ENCODE measurements at places on chromosomes 12 and 14.

DNA sequence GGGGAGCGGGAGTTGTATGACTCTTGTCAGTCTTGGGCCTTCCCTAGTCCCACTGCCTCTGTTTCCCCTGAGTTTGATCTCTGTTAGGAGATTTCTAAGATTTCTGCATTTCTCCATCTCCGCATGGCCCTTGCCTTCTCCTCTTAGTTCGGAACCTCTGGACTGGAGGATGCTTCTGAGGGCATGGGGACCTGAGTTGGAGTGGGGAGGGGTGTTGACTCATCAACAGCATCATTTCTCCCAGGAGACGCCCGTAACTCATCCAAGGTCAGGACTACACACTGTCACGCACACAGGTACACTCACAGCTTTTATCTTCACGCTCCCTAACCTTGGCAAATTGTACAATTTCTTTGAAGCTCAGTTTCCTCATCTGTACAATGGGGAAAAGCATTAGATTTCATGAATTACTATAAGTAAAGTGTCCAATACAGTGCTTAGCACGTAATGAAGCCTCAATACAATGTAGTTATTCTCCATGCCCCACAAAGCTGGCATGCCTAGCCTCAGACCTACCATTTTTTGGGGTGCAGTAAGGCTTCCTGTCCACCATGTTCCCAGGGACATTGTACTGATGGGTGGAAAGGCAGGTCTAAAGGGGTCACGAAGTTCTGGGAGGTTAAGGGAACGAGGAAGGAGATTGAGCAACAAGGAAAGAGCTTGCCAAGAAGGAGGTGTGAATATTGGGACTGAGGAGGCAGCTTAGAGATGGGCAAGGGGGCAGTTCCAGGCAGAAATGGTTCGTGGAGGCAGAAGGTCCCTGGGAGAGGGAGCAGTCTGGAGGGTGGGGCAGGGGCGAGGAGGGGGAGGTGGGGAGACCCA, 600 bp upstream of the LAG3 start:
- DNase-seq = no peak

DNA sequence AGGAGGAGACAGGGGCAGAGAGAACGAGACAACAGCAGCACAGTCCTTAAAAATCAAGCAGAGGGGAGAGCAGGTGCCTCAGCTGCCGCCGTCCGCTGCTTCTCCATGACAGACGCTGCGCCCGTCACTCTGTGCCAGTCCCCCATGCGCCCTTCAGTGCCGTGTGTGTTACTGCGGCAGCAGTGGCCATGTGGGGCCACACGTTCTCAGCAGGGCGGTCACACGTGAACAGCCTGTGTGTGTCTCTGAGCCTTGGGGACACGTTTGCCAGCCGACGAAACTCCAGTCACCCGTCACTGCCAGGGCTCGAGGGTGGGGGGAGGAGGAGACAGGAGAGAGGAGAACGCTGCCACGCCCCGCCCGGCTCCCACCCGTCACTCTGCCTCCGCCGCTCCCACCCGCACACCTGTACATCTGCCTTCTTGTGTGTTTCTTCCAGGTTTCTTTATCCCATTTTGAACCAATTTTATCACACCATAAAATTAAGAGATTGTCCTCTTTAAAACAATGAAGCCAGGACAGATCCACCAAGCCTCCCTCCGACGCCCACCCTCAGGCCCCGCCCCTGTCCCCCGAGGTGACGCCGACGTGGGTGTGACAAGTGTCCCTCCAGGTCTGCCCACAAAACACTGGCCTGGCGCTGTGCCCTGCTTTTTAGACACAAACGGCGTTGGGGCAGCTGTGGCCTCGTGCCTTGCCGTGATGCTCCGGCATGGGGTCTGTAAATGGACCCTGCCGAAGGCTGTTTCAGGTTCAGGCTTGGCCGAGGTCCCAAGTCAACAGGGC, 58.2 kb downstream of the GALNT9 start:
- no peak for DNase-seq

- no peak for DNase-seq
These were observed 87.5 kb downstream of the SPTB start for GRCh38 chr14:64792231-64792630.

DNA sequence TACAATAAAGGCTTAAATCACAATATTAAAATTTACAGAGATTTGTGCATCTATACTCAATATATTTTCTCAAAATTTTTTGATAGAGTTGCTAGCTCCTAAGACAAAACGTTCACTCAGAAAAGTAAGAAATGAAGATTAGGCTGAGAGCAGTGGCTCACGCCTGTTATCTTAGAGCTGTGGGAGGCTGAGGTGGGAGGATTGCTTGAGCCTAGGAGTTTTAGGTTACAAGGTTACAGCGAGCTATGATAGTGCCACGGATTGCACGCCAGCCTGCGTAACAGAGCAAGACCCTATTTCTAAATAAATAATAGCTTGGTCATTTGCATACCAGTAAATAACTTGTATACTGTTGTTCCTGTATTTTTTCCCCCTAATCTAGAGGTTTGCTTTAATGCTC, 35.0 kb upstream of the CFL2 start:
- no peak for DNase-seq

DNA sequence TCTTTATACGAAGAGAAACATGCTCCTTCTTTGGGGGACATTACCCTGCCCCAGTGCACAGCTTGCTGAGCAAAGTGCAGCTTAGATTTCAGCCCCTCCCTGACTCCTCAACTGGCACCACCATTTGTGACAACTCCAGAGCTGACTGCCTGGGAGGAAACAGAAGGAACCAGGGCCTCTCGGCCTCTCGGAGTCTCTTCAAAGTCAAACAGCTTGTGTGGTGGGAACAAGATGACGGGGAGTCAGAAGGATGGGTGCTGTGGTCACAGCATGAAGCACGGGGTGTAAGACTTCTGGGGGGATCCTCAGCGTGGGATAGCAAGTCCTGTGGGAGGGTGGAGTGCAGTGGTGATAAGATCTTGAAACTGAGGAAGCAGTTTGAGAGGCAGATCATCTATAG, 123.5 kb upstream of the BCL2L14 start:
- no peak for DNase-seq

- no peak for DNase-seq
These were observed 54.9 kb upstream of the SRSF5 start for GRCh38 chr14:69711881-69712560.

DNA sequence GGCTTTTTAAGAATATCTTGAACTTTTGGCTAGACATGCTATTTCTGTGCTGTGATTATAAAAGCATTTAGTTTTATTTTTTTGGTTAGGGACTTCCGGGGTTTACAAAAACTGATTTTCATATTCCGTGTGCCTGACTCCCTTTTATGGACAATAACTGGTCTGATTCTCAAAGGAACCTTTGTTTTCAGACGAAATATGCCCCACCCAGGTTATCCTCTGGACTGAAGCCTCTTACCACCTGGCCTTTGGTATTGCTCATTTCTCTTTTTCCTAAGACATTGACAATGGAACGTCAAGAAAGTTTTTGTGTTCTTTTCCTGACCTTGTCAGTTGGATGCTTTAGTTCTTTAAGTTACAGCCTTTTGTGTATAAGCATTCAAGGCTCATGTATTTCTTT, 10.8 kb downstream of the TIGAR start:
- no peak for DNase-seq

GRCh38 chr12:75058228-75058627, 151.4 kb downstream of the KCNC2 start:
- DNase-seq = no peak

DNA sequence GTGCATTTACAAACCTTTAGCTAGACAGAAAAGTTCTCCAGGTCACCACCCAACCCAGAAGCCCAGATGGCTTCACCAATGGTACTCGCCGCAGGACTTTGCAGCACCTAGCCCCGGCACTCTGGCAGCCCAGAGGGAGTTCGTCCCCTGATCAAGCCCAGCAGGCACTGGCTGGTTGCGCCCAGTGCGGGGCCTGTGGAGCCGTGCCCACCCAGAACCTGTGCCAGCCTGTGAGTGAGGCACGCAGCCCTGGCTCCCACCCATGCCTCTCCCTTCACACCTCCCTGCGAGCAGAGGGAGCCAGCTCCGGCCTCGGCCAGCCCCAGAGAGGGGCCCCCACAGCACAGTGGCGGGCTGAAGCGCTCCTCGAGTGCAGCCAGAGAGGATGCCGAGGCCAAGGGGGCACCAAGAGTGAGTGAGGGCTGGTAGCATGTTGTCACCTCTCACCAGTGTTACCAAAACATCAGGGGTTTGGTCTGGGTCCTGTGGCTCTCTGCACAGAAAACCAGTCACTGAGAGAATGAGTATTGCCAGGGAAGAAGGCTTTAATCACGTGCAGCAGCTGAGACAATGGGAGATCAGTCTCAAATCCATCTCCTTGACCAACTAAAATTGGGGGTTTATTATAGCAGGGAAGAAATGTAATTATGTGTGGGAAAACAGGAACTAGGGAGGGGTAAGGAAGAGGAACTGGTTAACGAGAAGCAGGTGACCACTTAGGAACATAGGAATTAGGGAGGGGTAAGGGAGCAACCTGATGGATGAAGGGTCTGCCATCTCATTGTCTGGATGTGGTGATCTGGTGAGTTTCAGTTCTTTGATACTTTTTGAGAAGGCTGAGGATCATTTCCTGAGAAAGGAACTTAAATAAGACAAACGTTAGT, 151.3 kb downstream of the NUBPL start:
- no peak for DNase-seq

DNA sequence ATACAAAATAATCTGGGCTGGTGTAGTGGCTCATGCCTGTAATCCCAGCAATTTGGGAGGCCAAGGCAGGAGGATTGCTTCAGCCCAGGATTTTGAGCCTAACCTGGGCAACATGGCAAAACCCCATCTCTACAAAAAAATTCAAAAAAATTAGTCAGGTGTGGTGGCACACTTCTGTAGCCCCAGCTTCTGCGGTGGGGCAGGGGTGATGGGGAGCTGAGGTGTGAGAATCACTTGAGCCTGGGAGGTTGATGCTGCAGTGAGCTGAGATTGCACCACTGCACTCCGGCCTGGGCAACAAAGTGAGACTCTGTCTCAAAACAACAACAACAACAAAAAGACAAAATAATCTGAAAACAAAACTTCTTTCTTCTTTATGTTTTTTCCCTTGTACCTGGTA, 66.0 kb downstream of the TC2N start:
- no peak for DNase-seq

DNA sequence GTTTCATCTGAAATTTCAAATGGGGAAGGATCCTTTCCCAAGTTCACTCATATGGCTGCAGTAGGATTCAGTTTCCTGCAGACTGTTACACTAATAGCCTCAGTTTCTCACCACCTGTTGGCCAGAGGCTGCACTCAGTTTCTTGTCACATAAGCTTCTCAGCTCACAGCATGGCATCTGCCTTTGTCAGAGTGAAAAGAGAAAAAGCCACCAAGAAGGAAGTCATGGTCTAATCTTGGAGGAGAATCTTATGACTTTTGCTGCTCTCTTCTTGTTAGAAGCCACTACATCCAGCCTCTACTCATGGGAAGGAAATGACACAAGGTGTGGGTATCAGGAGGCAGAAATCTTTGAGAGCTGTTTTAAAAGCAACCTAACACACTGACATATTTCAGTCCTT, 39.4 kb upstream of the BTG1 start:
- DNase-seq = peak; percentile 71

DNA sequence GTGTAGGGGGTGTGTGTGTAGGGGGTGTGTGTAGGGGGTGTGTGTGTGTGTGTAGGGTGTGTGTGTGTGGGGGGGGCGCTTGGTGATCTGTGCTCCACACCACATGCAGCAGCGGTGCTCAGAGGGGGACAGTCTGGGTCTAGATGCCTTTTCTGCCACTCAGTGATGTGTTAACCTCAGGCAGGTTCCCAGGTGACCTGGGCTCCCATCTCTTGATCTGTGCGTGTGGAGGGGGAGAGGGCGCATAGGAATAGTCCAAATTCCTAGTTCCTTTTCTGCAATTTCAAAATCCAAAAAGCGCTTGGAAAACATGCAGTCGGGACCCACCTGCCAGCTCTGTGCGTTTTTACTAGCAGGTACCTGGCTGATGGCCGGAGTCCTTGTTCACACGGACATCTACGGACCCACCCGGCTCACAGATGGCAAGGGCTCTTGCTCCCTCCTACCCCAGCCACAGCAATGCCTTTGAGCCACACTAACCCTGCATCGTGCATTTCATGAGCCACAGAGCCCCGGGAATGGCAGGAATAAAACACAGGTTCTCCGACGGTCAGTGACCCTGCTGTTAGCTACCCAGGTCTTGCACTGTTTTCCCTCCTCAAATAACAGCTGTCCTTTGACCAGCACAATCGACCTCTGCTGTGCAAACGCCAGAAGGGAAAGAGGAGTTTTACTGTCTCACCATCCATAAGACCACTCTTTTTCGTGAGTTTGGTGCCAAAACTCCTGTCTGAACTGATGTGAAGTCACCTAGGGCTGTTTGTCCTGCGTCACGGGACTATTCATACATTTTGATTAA, 120.8 kb downstream of the GLT1D1 start:
- no peak for DNase-seq

GRCh38 chr12:80702889-80703805, 4.3 kb upstream of the MYF6 start:
- DNase-seq = no peak

GRCh38 chr12:69533844-69534243, 51.4 kb upstream of the CCT2 start:
- no peak for DNase-seq

DNA sequence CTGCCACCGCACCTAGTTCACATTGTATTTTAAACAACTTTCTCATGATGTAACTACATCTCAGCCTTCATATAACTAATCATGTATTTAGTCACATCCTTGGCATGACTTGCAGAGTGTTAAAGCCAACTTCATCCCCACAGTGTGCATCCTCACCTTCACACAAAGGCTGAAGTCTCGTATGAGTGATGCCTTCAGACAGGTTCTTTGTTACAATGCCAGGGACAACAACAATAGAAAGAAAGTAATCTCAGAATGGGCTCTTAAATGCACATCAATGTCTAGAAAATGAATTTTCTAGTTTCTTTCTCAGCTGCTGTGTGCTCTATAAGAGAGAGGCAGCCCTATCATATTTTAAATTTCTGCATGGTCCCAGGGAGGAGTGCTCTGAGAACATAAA, 221.3 kb downstream of the DIO2 start:
- DNase-seq = no peak

GRCh38 chr14:31582286-31582691, 21.1 kb downstream of the NUBPL start:
- no peak for DNase-seq

Data from hematopoietic multipotent progenitor cell treated with erythropoietin and hydrocortisone succinate and interleukin-3 and kit ligand, for 4 days (in vitro differentiated cells).